ENCODE measurements at places on chromosomes 3 and 15. TPM values are rescaled to one million over a fixed set of nuclear protein-coding genes. Genes with fewer than 3 reads are reported as not detected.

GOLGA8J gene
- total RNA-seq, result not detected

ZPLD1 gene
- 0.18 TPM for total RNA-seq

SERINC4 gene
- 0.15 TPM for total RNA-seq

VGLL3 gene
- total RNA-seq, result 0.44 TPM

STRC gene
- 0.20 TPM for total RNA-seq

LRRIQ4 gene
- total RNA-seq, result 0.11 TPM

DNASE1L3 gene
- total RNA-seq, result not detected

ARHGAP31 gene
- total RNA-seq, result 1.4 TPM

Measured in endodermal cell (in vitro differentiated cells).